ENCODE measurements at places on chromosomes 16 and 17.
A peak's percentile ranks its signal among the peaks of the same experiment; 100 is the strongest.

GRCh38 chr16:6775712-6776111, 556.9 kb upstream of the RBFOX1 start:
- no peak overlapping the region for H3K4me3 ChIP-seq
- DNase-seq: no peak
- H3K4me1 ChIP-seq: no peaks in the 10 kb centered on the region
- H3K27ac ChIP-seq: no peak overlapping the region
- no peaks in the 10 kb centered on the region for H3K27me3 ChIP-seq
- no peaks in the 10 kb centered on the region for H3K36me3 ChIP-seq

DNA sequence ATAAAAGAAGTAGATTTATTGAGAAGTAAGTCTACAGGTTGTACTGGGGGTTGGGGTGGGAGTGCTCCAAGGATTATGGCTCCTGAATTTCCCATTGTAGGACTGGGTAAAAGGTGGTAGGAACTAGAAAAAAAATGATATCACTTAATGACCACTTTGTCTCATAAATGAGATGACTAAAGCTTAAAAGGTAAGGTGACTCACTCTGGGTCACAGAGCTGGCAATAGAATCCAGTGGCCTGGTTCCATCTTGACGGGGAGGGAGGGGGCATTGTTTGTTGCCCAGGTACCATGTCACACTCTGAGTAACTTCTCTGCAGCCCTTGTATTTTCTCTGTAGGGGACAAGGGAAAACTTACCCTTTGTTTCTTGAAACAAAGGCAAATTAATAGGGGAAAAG, 126.1 kb downstream of the PITPNC1 start:
- no peak overlapping the region for H3K27ac ChIP-seq
- H3K4me3 ChIP-seq: no peak overlapping the region
- no peaks in the 10 kb centered on the region for H3K4me1 ChIP-seq
- peak; percentile 53 for DNase-seq

DNA sequence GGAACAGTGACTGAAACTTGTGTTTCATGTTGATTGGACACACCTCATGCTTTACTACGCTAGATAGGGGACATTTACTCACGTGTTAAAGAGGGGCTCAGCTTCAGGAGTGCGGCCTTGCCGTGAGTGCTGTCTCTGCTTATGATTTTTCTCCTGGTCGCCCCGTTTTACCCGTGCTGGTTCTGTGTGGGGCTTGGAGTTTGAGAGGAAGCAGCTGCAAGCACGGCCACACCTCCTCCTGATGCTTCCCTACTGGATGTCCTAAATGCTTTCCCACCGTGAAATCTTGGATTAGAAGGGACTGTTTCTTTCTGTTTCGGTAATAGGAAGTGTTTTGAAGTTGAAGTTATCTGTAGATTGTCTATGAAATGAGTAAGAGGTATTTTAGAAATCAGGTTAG, 54.0 kb upstream of the ZNF750 start:
- H3K4me3 ChIP-seq: no peak overlapping the region
- no peaks in the 10 kb centered on the region for H3K27me3 ChIP-seq
- no peak overlapping the region for H3K27ac ChIP-seq
- peaks cover 8% of the 10 kb centered on the region for H3K36me3 ChIP-seq

- no peak overlapping the region for H3K27ac ChIP-seq
- no peaks in the 10 kb centered on the region for H3K27me3 ChIP-seq
- no peak overlapping the region for H3K4me3 ChIP-seq
- no peak for DNase-seq
Observed at GRCh38 chr17:79978548-79978855, 57.2 kb downstream of the TBC1D16 start.

GRCh38 chr17:55334285-55334684, 69.5 kb downstream of the HLF start:
- H3K36me3 ChIP-seq: no peaks in the 10 kb centered on the region
- no peak overlapping the region for H3K4me3 ChIP-seq
- H3K27ac ChIP-seq: no peak overlapping the region
- peaks cover under 1% of the 10 kb centered on the region for H3K27me3 ChIP-seq
- no peaks in the 10 kb centered on the region for H3K4me1 ChIP-seq
- no peak for DNase-seq

DNA sequence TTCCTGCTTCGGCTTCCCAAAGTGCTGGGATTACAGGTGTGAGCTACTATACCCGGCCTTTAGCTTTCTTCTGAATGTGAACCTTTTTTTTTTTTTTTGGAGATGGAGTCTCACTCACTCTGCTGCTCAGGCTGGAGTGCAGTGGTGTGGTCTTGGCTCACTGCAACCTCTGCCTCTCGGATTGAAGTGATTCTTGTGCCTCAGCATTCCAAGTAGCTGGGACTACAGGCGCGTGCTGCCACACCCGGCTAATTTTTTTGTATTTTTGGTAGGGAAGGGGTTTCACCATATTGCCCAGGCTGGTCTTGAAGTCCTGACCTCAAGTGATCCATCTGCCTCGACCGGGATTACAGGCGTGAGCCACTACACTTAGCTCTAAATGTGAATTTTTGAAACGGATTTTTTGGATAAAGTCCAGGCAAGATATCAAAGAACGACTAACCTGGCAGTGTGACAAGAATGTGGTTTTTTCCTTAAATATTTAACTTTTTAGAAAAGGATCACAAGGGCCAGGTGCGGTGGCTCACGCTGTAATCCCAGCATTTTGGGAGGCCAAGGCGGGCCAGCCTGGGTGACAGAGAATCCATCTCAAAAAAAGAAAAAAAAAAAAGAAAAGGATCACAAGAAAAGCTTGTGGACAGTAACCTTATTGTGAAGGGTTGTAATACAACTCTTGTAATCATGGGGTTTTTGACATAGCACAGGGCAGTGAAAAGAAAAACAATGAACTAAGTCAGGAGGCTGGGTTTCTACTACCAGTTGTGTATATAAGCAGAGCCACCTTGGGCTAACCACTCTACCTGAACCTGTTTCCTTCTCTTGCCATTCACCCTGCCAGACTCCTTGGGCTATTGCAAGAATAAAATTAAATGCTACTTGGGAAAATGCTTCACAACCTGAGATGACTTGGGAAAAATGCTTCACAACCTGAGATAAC, 6.2 kb downstream of the BRCA1 start:
- no peak overlapping the region for H3K4me3 ChIP-seq
- no peaks in the 10 kb centered on the region for H3K27me3 ChIP-seq
- H3K4me1 ChIP-seq: no peaks in the 10 kb centered on the region
- no peaks in the 10 kb centered on the region for H3K36me3 ChIP-seq
- no peak overlapping the region for H3K27ac ChIP-seq

- no peak overlapping the region for H3K27ac ChIP-seq
- no peaks in the 10 kb centered on the region for H3K27me3 ChIP-seq
- DNase-seq: no peak
- no peaks in the 10 kb centered on the region for H3K4me1 ChIP-seq
- H3K4me3 ChIP-seq: no peak overlapping the region
Observed at GRCh38 chr16:52280086-52280485, 266.9 kb downstream of the TOX3 start.

DNA sequence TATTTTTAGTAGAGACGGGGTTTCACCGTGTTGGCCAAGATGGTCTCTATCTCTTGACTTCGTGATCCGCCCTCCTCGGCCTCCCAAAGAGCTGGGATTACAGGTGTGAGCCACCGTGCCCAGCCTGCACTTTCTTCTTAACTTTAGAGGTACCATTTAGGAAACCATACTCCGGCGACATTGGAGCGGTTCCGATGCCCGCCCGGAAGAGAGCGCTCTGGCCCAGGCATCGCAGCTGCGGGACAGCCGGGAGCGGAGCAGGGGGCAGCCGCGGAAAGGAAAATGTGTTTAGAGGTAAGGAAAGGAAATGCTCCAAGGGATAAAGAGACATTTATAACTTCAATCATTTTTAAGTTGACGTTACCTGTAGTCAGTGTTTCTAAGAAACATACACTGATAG, 6.0 kb upstream of the HS3ST3B1 start:
- no peak overlapping the region for H3K27ac ChIP-seq
- no peak for DNase-seq
- H3K36me3 ChIP-seq: no peaks in the 10 kb centered on the region
- peaks cover 3% of the 10 kb centered on the region for H3K27me3 ChIP-seq
- H3K4me1 ChIP-seq: no peaks in the 10 kb centered on the region

Measured in IMR-90 (cell line).